CD4-positive, alpha-beta T cell treated with Interleukin-4 for 4 hours (primary cell): ENCODE measurements at places on chromosomes 12 and 14.

DNA sequence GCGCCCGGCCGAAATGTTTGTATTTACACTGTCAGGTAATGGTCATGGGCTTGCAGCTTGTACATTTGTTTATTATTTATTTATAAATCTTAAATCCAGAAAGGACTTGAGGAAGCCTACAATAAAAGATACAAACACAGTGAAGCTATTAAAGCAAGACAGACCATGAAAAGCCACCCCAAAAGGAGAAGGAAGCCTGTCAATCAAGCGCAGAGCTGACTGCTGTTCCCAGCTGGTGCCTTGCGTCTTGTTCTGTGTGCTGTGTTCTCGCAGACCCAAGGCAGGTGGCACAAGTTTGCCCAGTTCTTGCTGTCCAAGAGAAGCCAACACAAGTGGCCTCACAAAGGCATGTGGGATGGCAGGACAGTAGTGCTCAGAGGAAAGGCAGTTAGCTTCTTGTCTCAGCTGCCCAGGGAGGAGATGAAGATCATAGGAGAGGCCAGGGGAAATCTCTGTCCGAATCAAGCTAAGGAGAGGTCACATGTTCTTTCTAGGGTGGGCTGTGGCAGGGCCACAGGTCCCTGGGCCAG lies 73.2 kb downstream of the SLC25A47 start:
- DNase-seq = no peak

DNA sequence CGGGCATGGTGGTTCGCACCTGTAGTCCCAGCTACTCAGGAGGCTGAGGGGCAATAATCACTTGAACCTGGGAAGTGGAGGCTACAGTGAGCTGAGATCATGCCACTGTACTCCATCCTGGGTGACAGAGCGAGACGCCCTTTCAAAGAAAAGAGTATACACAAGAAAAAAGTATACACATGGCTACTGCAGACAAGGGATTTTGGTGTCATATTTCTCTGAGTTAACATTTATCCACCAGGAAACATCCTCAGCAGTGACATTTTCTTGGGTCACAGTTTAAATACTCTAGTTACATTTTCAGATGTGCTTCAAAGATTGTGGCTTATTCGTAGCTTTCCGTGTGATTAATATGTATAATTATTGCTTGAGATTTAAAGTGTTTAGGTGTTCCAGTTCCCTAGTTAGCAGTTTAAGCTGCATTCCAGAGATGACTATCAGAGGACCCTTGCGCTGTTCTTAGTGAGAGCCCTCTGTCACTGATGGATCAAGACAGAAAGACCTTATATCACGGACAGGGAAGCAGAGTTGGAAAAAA lies 4.7 kb upstream of the PPP2R5E start:
- DNase-seq = no peak

DNA sequence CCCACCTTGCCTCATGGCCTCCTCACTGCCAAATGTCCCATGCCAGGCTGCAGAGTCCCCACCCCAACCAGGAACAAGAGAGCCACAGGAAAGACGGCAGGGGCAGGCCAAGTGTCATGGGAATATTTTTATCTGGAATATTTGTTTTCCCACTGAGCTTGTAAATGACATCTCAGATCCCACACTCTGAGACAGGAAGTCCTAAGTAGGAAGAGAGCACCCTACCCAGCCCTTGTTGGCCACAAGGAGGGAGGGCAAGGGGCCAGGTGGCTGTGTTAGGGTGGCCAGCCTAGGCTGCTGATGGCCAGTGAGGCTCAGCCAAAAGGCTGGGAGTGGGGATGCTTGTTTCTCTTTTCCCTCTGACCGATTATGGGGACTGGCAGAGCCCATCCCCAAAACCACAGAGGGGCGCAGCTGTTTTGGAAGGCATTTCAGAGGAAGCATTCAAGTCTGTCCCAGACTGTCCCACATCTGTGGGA lies 7.7 kb upstream of the MEG3 start:
- DNase-seq = no peak

DNA sequence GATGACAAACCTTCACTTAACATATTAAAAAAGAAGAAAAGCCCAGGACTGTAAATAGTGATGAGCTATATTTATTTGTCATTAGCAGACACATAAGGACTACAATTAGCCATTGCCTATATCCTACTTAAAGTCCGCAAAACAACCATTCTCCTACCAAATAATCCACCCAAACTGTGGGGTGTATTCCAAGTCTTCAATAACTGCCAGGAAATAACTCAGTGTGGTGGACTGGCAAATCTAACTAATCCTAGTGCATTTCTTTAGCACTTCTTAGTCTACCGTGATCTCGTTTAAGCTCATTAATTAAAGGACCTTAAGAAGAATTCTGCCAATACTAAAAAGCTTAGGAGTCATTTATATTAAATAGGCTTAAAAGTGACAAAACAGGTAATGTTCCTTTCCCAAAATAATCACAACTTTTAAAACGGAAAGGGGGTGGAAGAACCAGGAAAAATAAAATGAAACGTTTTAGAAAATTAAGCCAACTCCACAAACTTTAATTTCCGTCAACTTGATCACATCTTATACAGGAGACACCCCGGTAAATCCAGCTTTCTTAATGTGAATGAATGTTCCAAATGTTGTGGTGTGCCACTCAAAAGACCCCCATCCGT lies 1.8 kb downstream of the NOVA1 start:
- DNase-seq = no peak

DNA sequence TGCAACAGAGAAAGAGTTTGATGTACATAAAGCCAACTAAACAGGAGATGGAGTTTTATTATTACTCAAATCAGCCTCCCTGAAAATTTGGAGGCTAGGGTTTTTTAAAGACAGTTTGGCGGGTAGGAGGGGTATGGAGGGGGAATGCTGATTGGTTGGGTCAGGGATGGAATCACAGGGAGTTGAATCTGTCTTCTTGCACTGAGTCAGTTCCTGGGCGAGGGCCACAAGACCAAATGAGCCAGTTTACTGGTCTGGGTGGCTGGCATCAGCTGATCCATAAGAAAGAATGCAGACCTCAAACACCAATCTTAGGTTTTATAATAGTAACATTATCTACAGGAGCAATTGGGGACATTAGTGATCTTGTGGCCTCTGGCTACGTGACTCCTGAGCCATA lies 64.9 kb downstream of the RIN3 start:
- no peak for DNase-seq

DNA sequence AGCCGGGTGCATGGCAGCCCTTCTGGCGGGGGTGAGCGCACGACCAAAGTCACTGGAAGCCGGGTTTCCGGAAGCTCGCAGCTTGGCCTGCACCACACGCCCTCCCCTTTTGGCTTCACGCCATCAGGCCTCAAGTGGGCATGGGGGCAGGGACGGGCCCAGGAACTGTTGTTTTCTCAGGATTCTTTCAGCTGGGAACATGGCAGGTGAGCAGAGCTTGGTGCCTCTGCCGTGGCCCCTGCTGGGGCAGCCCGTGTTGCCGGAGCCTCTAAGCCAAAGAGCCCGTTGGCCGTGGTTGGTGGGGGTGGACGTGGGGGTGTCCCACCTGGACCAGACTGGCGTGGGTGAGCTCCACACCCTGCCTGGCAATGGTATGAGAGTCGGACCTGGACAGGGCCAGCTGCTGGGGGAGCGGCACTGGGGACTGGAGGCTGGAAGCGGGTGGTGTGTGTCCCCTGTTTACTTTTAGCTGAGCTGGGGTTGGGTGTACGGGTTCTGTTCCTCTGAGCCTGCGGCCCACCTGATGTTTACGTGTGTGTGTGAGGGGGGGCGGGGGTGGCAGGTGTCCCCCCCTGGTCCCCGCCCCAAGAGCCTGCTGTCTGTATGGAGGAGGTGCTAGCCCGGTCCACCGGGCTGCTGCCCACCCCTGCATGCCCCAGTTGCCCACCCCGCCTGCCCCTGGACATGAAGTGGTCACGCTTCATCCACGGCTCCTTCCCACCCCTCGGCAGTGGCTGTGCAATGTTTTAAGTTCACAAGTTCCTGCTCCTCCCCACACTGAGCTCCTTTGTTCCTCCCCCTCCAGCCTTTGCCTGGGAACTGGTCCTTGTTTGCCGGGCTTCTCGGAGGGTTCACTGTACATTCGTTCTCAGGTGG lies 28.7 kb upstream of the PLD4 start:
- no peak for DNase-seq
